ENCODE measurements at places on chromosomes 1 and 21.

- no peak for DNase-seq
Observed at GRCh38 chr1:228958741-228959140, 223.5 kb downstream of the RHOU start.

DNA sequence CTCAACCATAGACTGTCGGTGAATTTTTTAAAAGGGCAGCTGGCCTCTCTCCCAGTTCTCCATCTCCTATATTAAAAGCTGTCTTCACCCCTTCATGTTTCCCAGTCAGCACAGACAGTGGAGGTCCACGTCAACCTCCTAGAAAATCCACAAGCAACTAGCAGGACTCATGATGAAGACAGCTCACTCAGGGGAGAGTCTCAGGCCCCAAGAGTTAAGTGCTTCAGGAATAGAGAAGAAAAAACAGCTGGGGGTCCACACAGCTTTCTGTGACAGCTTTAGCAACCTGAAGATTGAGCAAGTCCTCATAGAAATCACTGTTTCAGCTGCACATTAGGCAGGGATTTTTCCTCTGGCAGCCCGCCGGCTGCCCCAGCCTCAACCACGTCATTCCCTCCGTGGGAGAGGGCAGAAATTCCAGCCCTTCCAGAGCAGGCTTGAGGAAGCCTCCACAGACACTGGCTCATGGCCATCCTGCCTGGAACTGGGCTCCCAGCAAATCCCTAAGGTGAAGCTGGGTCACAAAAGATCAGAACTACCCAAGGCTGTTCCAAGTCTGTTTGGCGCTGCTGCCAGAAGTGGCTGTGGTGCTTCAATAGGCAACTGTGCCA lies 15.2 kb downstream of the GPR161 start:
- no peak for DNase-seq

- DNase-seq = no peak
Observed at GRCh38 chr21:22892028-22892427, 1893.8 kb downstream of the NCAM2 start.

- no peak for DNase-seq
Observed at GRCh38 chr1:188590641-188591040, 1761.9 kb downstream of the PLA2G4A start.

DNA sequence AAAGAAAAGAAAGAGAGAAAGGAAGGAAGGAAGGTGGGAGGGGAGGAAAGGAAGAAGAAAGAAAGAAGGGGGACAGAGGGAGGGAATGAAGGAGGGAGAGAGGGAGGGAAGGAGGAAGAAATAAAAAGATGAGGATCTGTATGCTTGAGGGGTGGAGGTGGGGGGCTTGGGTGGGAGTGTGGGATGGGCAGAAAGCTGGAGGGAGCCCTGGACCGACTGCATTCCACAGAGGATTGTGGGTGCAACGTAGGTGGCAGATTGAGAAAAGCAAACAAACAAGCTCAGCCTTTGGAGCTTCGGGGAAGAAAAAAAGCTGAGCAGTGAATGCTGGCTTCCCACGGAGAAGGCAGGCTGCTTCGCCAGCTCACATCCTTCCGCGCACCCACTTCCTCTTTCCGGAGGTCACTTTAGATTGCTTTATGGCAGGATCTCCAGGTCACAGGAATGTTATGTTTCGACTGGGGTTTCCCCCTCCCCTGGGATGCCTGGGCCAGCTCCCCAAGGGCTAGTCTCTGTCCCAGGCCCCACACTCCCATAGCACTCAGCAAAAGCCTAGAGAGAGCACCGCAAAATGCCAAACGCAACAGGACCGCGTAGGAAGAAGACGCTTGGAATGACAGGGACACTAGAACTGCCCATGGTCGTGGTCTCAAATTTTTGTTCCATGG lies 20.7 kb upstream of the LGALS8 start:
- no peak for DNase-seq

GRCh38 chr1:89598450-89599331 lies 34.2 kb upstream of the LRRC8C start:
- no peak for DNase-seq

- no peak for DNase-seq
Observed at GRCh38 chr1:29801003-29801402, 564.7 kb downstream of the PTPRU start.

DNA sequence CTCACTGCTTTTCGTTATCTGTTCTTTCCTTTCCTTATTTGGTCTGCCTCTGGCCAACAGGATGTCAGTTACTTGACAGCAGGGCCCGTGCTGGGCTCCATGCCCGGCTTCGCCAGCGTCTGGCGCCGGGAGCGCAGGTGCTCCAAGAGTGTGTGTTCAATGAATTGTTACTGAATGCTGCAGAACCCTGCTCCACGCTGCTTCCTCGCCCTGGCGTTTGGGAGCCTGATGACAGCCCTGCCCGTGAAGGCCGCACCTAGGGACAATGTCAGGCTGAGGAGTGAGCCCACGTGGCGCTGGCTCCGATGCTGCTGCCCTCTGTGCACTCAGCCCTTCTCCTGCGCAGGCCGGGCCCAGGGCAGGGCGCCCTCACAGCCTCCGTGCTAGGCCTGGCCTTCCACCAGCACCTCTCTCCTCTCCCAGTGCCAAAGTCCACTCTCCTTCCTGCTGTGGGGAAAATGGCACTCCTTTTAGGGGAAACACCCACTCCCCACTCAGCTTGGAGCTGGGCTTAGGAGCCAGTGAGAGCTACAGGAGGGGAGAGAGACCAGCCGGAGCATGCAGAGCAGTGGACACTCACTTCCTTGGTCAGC lies 51.4 kb downstream of the ACBD3 start:
- DNase-seq = no peak

DNA sequence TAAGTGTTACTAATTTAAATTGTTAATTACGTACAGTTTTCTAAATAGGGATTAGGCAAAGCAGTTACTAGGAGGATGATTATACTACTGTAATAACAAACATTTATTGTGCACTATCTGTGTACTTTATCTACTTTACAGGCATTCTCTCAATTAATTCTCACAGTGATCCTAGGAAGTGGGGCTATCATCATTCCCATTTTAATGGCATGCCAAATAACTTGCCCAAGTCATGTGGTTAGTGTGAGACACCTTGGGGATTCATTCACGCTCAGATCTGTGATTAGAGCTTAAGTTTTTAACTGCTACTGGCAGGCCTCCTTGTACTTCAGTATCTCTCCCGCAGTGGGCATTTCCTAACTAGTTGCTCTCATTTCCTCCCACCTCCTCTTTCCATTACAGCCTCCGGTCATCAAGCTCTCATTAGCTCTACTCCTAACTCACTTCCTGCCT lies 11.5 kb downstream of the PHLDA3 start:
- DNase-seq = no peak

DNA sequence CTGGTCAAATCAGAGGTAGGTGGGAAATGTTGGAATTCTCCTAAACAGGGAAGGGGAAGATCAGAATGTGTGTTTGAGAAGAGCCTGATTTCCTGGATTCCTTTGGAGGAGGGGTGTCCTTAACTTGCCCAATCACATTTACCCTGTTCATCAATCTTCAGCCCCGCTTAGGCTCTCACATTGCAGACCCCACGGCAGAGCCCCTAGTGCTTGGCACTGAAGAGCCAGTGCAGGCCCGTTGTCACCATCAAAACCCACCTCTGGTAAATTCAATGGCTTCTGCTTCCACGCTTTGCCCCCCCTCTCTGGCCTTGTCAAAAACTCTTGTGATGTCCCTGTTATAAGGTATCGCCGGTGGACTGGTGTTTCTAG lies 2.3 kb downstream of the AGPAT3 start:
- DNase-seq = no peak

DNA sequence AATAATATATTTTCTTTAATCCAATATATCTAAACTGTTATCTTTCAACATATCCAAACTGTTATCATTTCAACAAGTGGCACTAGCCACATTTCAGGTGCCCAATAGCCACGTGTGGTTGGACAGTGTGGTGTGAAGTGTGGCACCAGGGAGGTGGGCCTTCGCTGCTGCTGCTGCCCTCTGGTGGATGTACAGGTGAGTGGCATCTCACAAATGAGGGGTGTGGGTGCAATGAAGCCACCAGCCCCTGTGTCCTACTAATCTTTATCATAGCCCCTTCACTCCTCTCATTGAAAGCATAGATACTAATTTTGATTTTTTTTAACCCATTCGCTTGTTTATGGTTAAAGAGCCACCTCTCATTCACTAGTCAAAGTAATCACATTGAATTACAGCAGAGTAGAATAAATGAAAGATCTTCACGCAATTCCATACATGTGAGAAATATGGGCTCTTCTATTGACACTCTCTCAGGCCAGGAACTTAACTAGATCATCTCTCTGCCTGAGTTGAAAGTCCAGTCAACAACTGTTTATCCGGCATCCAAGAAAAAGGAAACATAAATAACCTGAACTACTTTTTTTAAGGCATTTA lies 499.2 kb downstream of the OMA1 start:
- DNase-seq = no peak

- DNase-seq = no peak
Observed at GRCh38 chr1:43034778-43035177, 76.1 kb upstream of the SLC2A1 start.

- DNase-seq = no peak
Observed at GRCh38 chr1:231786126-231786525, 159.5 kb downstream of the DISC1 start.

- no peak for DNase-seq
Observed at GRCh38 chr1:244405856-244406255, 45.9 kb downstream of the ADSS2 start.

GRCh38 chr1:10651793-10652192 lies 144.7 kb downstream of the CASZ1 start:
- no peak for DNase-seq

All from stimulated activated CD8-positive, alpha-beta memory T cell treated with anti-CD3 and anti-CD28 coated beads, Interleukin-7, amount 100 ng/mL, for 4 hours (primary cell).